Stimulated activated CD4-positive, alpha-beta T cell treated with anti-CD3 and anti-CD28 coated beads, Interleukin-2, amount 100 ng/mL, for 4 hours (primary cell): ENCODE measurements at places on chromosomes 7 and 10.

- DNase-seq: peak; percentile 53
Measured at GRCh38 chr7:5296611-5297226, 14.0 kb downstream of the SLC29A4 start.

- no peak for DNase-seq
Measured at GRCh38 chr7:33262476-33262875, 133.1 kb downstream of the BBS9 start.

- DNase-seq: no peak
Measured at GRCh38 chr10:58239561-58240169, 28.0 kb downstream of the IPMK start.

DNA sequence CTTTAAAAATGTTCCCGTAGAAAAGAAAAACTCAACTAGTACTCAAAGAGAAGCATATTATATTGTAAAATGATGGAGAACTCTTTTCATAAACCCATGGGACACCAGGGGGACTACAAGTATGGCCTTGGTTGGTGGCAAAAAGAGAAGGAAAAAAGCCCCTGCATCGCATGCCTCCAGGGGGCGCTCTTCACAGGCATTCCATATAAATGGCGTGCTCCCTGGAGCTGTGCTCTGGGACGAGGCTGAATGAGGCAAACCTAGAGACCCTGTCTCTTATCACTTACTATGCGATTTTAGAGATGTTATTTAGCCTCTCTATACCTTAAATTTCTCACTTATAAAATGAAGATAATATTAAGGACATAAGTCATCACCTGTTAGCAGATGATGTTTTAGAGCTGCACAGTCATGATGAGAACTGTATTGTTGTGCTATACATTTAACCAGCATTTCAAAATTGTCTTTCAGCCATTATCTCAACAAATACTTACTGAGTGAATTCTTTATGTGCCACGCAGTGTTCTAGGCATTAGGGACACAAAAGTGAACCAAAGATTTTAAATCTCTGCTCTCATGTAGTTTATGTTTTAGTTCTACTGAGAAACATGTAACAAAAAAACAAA lies 105.8 kb downstream of the ARHGAP21 start:
- peak; percentile 11 for DNase-seq

- DNase-seq: no peak
Measured at GRCh38 chr10:89699581-89700064, 1.8 kb upstream of the KIF20B start.

DNA sequence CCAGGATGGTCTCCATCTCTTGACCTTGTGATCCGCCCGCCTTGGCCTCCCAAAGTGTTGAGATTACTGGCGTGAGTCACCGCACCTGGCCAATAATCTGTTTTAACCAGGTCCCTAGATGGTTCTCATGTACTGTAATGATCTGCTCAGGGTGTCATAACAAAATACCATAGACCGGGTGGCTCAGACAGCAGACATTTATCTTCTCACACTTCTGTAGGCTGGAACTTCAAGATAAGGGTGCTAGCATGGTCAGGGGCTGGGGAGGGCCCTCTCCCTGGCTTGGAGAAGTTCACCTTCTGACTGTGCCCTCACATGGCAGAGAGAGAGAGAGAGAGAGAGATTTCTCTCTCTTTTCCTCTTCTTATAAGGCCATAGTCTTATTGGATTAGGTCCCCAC lies 279.4 kb upstream of the LYZL1 start:
- DNase-seq: no peak

GRCh38 chr10:17609523-17610079 lies 7.6 kb downstream of the HACD1 start:
- DNase-seq: no peak

- DNase-seq: no peak
Measured at GRCh38 chr10:104077663-104078151, 8.0 kb downstream of the COL17A1 start.

GRCh38 chr10:132862485-132863420 lies 76.8 kb upstream of the NKX6-2 start:
- no peak for DNase-seq

DNA sequence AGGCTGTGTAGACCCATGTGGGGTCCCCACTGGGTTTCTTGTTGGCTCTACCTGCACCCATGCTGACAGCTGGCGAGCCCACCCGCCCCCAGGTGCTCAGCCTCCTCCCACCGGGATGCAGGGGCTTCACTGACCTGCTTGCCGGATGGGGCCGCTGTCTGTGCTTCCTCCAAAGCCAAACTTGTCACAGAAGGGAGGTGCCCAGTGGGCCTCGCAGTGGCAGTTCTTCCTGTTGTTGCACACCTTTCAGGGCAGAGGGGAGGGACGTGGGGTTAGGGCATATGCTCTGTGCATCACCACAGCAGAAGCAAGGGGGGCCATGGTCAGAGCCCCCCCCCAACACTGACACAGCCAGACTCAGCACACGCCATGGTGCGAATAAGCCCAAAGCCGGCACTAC lies 146.5 kb downstream of the FANK1 start:
- DNase-seq: no peak

DNA sequence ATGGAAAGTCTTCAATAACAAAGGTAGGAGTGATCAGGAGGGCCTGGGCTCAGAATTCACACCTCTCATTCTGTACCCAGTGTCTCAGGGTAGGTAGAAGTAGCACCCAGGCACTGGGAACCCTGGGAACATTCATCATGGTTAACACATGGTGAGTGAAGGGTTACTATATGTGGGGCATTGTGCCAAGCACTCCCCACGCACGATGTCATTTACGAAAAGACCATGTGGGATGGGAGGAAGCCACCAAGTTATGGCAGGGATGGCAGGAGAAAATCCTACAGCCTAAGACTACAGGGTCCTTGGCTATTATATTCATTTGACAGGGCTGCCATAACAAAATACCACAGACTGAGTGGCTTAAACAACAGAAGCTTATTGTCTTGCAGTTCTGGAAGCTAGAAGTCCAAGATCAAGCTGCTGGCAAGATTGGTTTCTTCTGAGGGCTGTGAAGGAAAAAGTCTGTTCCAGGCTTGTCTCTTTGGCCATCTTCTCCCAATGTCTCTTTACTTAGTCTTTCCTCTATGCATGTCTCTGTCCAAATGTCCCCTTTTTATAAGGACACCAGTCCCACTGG lies 27.7 kb upstream of the DDIT4 start:
- DNase-seq: no peak

DNA sequence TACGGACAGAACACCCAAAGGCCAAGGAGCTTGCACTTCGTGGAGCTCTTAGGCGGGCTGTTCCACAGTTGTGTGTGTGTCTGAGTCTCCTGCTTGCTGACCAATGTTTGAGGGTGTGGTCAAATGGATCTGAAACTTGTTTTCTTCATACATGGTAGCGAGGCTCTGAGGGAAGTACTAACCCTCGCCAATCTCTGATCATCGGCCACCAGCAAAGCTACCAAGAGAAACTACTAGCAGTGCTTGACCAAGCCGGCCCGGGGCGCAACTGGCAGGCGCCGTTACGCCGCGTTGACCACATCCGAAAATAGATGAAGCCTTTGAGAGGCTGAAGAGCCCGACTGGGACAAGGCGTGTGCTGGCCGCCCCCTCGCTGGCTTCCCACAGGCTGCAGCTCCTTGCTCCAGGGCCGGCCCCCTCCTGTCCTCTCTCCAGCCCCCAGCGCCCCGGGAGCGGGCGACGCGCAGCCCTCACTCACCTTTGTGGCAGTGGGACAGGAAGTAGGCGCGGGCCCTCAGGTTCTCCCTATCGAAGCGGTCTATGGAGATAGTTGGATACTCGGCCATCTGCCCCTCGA lies 384 bp downstream of the DCLRE1C start:
- DNase-seq: no peak

- DNase-seq: peak; percentile 54
Measured at GRCh38 chr7:26199301-26200037, 1.1 kb downstream of the HNRNPA2B1 start.

- no peak for DNase-seq
Measured at GRCh38 chr7:23944131-23944530, 234.1 kb downstream of the STK31 start.

DNA sequence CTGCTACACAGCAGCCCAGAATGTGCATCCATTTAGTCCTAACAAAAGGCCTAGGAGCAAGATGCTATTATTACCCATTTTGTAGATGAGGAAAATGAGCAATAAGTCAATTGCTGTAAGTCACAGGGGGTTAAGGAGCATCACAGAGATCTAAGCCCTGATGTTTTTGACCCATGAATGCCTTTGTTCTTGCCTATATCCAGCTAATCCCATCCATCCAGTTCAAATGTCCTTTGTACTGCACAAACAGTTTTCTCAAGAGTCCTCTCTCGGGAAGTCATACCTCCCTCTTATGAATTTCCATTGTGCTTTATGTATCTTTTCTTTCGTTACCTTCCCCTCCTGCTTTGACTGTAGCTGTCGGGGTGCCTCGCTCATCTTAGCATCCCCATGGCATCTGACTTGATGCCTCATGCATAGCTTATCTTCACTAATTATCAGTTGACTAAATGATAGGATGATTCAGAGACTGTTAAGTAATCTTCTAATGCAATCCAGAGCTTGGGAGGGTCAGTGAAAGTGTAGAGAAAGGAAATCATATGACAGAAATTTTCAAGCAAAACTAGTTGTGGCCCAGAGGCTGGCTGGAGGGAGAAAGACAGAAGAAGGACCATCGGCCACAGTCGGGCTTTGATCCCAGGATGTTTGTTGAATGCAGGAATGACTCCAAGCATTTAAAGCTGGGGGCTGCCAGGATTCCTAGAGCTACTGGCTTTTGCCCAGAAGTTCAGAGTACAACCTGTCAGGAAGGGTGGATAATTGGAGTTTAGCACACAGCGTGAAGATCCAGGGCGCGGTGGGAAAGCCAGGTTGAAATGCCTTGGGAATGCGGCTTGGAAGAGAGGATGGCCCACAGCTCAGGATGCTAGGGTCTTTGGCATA lies 23.5 kb downstream of the BLVRA start:
- no peak for DNase-seq

DNA sequence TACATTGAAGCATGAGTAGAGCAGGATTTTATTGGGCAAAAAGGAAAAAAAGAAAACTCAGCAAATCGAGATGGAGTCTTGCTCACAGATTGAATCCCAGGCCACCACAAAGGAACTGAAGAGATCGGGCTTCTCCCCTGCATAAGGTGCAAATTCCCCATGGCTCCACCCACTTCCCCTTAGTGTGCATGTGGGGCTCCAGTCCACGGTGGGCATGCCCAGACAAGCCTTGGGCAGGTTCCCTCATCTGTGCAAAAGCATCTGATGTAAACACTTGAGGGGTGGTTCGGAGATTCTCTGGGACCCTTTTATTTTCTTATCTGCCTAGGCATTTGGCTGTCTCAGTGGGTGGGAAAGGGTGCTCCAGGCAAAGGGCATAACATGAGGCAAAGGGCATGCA lies 150.7 kb downstream of the CFTR start:
- DNase-seq: no peak

DNA sequence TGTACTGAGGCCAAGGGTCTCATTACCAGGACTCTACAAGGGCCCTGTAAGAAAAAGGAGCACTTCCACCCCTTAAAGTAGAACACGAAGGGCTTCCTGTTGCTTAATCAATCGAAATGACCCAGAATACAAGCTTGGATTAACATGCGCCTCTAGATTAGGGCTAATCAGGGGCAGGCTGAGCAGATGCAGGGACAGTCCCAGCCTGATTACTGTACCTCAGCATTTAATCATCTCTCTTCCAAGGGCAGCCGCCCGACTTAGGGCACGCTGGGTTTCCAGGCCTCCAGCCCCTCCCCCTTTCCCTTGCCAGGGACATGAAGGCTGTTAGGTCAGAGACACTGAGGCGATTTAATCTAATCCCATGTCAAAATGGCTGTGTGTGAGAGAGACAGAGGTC lies 138.6 kb downstream of the NRF1 start:
- no peak for DNase-seq

GRCh38 chr7:20776942-20777341 lies 9.7 kb downstream of the SP8 start:
- DNase-seq: no peak

DNA sequence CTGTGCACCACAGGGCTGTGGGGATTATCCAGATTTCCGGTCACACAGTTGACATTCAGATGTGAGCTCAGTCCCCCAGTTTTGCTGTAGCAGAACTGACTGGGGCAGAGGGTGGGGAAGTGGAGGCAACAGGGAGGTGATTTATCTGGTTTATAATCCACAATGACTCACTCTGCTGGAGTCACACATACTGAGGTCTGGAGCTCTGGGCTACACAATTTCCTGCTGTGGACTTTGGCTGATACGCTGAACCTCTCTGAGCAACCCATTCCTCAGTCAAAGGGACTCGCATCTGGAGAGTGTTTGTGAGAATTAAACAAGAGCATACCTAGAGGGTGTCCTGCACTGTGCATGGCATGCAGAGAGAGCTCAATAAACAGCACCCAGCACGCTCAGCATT lies 64.8 kb upstream of the PLPP4 start:
- no peak for DNase-seq

- no peak for DNase-seq
Measured at GRCh38 chr7:129017933-129018538, 36.9 kb downstream of the TNPO3 start.

- DNase-seq: no peak
Measured at GRCh38 chr7:74220229-74220628, 10.4 kb downstream of the LAT2 start.

DNA sequence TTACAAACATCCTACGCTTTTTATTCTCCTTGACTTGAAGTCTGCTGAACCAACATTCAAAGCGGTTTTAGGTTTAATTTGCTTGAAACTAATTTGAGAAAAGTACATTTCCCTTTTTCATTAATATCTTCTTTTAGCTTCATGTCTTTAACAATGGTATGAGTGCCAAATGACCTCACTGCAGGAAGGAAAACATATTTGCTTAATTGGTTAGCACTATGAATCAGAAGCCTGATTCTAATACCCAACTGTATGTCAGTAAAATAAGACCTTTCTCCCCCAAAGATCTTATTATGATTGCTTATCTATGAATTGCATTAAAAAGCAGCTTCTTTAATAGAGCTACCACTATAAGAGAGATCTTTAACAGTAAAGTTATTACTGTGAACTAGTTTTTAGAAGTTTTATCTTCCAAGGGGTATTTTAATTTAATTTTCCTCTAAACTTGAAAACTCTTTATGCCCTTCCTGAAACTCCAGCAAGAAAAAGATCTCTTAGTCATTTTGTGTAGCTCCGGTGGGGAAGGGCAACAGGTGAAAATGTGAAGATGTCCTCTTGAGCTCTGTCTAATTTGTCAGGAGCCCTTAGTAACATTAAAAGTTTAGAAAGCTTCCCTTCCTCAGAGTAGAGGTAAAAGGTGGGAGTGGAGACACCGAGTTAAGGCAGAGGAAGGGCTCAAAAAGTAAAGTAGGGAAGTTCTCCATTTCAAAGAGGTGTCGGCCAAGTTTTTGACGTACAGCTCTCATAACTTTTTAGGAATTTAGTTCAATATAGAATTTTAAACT lies 6.1 kb downstream of the COL1A2 start:
- no peak for DNase-seq

- no peak for DNase-seq
Measured at GRCh38 chr7:14806891-14807290, 95.7 kb downstream of the DGKB start.

- DNase-seq: peak; percentile 8
Measured at GRCh38 chr7:16421333-16422102, at the start of gene CRPPA. CRPPA (minus strand) TSS chr7:16421538; CDS start chr7:16421322, 216 bp downstream.

- DNase-seq: no peak
Measured at GRCh38 chr7:47031786-47032535, 550.0 kb downstream of the TNS3 start.

- no peak for DNase-seq
Measured at GRCh38 chr7:123633553-123633952, 22.1 kb upstream of the LMOD2 start.

- DNase-seq: no peak
Measured at GRCh38 chr7:135317676-135318325, 84.2 kb downstream of the STRA8 start.

GRCh38 chr7:127865466-127865865 lies 165.8 kb downstream of the LRRC4 start:
- DNase-seq: no peak
